ENCODE measurements at places on chromosomes 2 and 18. TPM values are rescaled to one million over a fixed set of nuclear protein-coding genes. Genes with fewer than 3 reads are reported as not detected.

Gene ABHD1
- not detected for total RNA-seq

Gene FABP1
- total RNA-seq: not detected

Gene AQP12A
- not detected for total RNA-seq

GRCh38 chr2:158659483-158659882 lies 135.6 kb upstream of the DAPL1 start:
- DNase-seq: peak; percentile 5

DNA sequence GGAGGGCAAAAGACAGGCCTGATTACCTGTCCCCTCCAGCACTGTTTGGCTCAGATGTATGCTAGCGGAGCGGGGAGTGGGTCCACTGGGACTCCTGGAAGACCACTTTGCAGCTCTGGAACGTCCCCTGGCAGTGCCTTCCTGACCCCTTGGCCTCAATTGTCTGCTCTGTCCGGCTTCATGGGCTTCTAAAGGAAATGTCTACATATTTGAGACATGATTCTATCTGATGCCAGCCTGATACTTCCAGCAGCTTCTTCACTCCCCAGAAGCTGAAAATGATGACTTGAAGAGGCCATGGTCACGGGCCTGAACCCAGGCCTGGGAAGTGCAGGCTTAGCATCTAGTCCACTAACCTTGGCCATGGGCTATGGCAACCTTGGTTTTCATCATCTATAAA lies 112.1 kb downstream of the ACAA2 start:
- no peak for DNase-seq

DNA sequence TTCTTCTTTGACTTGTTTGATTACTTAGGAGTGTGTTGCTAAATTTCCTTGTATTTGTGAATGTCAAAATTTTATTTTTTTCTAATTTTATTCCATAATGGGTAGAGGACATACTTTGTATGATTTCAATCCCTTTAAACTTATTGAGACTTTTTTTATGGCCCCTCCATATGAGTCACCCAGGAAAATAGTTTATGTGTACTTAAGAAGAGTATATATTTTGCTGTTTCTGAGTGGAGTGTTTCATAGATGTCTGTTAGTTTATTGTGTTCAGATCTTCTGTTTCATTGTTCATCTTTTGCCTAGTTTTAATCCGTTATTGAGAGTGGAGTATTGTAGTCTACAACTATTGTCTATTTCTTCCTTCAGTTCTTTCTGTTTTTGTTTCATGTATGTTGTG lies 81.9 kb downstream of the EPB41L5 start:
- no peak for DNase-seq

GRCh38 chr2:200025717-200026116 lies 70.3 kb downstream of the MAIP1 start:
- no peak for DNase-seq

- no peak for DNase-seq
Observed at GRCh38 chr2:96501471-96501874, 3.7 kb downstream of the NEURL3 start.

DNA sequence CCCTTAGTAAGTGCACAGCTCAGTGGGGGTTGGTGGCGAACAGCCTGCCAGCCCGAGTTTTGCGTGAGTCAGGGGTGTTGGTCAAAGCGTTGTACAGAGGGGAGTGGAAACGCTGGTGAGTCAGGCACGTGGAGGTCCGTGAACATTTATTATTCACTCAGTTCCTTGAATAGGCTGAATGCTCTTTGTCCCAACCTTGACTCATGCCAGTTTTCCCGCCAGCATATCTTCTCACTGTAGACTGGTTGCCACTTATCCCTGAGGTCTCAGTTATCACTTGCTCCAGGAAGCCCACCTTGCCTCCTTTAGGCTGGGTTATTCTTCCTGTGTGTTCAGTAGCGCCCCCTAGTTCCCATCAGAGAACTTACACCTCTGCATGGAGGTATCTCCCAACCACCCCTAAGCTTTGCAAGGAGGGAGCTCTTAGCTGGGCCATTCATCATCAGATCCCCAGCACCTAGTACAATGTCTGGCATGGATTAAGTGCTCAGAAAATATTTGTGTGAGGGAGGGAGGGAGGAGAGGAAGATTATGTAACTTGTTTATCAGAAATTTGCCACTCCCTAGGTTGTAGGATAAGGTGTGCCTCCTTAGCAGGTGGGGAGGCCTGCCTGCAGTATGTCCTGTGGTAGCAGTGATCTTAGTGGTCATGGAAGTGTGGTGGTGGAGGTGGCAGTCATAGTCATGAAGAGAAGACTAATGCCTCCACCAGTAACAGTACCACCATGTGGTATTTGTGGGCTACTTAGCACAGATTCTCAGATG lies 72.1 kb downstream of the CABLES1 start:
- peak; percentile 60 for DNase-seq

GRCh38 chr2:41488888-41489287 lies 558.9 kb upstream of the PKDCC start:
- no peak for DNase-seq

GRCh38 chr2:129212299-129212958 lies 767.0 kb upstream of the RAB6C start:
- no peak for DNase-seq

DNA sequence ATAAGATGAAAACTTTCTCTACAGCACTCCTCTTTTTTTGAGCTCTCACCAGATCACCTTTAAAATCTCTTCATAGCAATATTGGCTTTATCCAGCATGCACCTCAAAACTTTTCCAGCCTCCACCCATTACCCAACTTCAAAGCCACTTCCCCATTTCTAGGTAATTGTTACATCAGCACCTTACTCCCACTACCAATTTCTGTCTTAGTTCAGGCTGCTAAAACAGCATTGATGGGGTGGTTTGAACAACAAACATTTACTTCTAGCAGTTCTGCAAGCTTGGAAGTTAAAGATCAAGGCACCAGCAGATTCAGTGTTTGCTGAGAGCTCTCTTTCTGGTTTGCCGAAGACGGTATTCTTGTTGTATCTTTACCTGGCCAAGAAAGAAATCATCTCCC lies 114.0 kb upstream of the SLC39A10 start:
- DNase-seq: no peak

GRCh38 chr2:210392469-210392881 lies 77.5 kb upstream of the MYL1 start:
- DNase-seq: no peak

DNA sequence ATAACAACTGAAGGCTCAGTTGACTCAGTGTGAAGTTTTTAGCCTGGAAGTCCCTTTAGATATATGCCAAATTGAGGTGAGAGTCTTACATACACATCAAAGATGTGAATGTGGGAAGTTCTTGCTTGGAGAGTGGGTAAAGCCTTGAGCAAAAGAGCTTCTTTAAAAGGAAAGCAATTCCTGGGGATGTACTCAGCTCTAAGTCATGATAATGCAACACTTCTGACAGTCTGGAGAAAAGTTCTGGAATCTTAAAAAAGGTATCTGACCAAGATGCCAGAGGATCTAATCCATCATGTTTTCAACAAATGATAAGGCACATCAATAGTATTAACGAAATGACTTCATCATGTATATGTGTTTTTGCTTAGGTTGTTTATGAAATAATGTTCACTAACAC lies 351.2 kb downstream of the CDH19 start:
- DNase-seq: no peak

- DNase-seq: no peak
Observed at GRCh38 chr2:159204381-159205144, 81.9 kb downstream of the WDSUB1 start.

- DNase-seq: no peak
Observed at GRCh38 chr18:24877066-24877465, 416.6 kb downstream of the HRH4 start.
